ENCODE measurements at places on chromosomes 16 and 17.

GRCh38 chr16:64878940-64879339 lies 242.9 kb downstream of the CDH11 start:
- DNase-seq: no peak

DNA sequence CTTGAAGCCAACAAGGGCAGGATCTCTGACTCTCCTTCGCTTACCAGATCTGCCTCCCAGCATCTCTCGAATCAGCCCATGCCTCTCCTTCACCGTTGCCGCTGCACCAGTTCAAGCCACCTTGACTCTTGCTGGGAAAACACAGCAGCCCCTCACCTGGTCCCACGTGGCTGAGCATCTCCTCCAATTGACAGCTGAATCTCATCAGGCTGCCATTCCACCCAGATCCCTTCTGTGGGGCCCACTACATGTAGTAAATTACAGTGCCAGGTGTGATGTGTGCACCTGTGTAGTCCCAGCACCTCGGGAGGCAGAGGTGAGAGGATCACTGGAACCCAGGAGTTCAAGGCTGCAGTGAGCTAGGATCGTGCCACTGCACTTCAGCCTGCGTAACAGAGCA lies 37.8 kb upstream of the C16orf78 start:
- DNase-seq: no peak

DNA sequence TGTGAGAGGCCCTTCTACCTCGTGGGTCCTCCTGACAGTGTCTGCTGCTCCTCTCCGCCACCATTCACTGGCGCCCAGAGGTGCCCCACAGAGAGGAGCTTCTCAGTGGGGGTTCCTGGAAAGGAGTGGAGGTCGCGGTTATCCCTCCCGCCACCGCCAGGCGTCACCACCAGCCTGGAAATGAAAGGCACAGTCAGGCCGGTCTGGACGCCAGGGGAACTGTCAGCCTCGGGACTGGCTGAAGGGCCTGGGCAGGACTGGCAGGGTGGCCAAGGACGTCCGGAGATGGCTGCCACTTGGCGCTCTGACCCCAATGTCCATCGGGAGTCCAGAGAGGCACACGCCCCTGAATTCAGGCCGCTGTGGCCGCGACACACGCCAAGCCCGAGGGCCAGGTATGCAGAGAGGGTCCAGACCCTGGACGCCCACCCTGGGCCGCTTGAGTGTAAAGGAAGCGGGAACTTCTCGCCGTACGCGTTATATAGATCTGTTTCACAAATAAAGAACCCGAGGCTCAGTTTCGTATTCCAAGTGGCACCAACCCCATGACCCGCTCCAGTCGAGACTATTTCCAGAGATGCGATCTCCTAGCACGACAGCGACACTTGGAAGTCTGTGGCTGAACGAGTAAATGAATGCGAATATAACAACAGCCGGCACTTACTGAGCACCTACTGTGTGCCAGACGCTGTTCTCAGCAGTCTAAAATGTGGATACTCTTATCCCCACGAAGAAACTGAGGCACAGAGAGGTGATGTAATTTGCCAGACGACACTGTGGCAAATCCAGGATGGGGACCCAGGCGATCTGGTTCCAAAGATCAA lies 7.6 kb upstream of the NXPH3 start:
- no peak for DNase-seq

DNA sequence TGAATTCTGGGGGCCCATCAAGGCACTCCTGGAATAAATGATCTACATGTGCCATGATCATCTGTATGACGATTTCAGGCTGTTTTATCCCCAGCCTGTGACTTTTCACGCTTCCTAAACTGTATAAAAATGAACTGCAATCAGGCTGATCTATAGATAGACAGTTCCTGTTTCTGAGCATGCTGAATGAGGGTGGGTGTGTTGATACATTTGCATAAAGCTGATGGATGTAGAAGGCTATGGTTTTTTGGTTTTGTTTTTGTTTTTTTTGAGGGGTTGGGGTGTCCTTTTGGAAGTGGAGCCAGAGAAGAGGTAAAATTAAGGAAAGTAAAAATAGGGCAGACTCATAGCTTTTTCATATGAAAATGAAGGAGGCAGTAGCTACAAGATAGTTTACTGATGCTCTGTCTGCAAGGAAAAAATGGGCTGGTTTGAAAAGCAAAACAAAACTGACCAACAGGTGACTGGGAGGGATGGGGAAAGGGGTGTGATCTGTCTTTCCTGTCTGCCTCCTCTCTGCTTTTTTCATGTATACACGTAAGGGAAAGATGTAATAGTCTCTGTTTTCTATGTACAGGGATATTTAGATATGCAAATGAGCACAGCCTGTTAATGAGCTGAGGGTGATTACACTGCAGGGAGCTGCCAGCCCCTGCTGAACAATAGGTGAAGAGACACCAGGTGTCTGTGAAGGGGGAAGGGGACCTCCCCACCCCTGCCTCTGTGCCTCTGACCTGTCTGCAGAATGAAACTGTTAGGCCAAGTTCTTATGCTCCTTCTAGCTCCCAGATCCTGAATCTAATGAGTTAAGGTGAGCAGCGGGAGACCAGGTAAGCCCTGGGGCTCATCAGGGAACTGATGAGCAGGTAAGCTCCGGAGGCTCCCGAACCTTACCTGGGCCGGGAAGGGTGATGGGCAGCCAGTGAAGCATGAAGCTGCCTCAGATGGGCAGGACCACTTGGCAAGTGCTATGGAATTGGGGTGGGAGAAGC lies 46.6 kb upstream of the LYRM9 start:
- no peak for DNase-seq

GRCh38 chr17:50101346-50102163 lies 6.4 kb downstream of the PDK2 start:
- no peak for DNase-seq

GRCh38 chr16:67150833-67151396 lies at the start of gene B3GNT9:
TSS of gene B3GNT9 (minus strand) at chr16:67150998. CDS start at chr16:67150485, 513 bp downstream.
- DNase-seq: no peak

DNA sequence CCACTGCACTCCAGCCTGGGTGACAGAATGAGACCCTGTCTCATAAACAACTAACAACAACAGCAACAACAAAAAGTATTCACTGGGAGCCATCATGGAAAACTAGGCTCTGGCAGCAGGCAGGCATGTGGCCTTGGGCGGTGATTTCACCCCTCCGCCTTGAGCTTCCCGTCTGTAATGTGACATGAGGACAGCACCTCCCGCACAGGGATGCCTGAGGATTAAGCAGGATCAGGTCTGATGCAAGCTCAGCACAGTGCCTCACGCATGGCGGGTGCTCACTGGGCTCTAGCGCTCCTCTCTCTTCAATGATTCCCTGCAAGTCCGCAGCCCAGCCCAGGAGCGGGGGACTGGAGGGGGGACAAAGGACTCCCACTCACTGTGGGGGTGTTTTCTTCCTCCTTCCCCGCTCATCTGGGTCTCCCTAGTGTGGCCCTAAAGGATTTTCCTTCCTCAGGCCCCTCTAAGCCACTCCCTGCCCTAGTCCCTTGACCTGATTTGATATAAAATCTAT lies 2.8 kb downstream of the PLCD3 start:
- no peak for DNase-seq

DNA sequence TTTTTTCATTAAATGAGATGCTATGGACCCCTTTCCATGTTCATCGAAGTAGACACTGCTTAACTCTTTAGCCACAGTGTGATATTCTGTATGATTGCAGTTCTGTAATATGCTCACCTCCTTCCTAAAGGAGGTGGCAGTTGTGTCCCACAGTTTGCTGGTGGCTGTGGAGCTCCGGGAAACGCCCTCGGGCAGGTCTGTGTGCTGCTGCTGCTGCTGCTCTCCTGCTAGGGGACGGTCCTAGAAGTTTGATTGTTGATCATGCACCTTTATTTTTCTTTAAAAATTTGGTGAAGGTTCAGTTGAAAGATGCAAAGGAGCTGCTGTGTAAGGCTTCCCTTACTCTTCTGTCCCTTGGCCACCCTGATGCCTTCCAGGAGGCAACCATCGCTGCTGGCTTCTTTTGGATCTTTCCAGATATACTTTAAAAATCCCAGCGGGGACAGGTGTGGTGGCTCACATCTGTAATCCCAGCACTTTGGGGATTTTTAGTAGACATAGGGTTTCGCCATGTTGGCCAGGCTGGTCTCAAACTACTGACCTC lies 8.4 kb upstream of the CLEC18A start:
- no peak for DNase-seq

DNA sequence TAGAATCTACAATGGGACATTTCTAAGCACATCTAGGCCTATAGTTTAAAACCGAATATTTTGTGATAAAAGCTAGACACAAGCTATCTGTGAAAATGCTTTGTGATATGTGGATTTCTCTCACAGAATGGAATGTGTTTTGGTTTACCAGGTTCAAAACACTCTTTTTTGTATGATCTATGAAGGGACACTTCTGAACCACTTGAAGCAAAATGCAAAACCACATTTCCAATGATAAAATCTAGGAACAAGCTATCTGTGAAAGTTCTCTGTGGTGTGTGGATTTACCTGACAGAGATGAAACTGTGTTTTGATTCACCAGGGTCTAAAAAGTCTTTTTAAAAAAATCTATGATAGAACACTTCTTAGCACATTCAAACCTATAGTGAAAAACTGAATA lies 2192.4 kb downstream of the TP53TG3F start:
- no peak for DNase-seq

GRCh38 chr17:81241648-81242420 lies 2.7 kb downstream of the NDUFAF8 start:
- DNase-seq: no peak

DNA sequence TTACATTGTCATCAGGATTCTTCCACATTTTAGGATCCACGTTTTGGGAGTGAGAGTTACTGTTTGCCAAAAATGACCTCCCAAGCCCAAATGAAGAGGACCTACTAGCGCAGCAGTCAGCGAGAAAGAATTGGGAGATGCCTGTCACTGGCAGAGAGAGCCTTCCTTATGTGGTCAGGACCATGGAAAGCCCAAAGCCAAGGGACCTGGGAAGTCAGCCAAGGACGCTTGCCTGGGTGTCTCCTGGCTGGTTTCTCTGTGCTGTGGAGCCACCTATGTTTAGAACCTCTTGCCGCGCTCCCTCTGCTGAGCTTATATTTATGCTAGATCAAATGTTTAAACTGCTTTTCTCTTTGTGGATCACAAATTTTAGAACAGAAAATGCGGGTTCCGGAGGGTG lies 24.9 kb upstream of the RHBDL3 start:
- no peak for DNase-seq

DNA sequence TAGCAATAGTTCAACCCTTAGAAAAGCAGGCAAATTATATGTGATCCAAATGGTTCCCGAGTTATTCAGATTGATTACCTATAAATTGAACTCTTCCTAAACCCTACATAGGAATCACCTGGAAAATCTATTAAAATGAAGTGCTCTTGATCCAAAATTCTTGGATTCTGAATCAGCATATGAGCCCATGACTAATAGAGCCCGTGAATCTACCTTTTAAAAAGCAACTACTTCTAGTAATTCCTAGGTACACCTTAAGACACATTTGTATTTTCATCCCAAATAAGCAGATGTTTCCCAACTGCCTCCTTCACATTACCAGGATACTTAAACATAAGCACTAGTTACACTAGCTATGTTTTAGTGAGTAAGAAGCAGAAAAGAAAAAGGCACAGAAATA lies 1171.0 kb upstream of the GOT2 start:
- DNase-seq: no peak

DNA sequence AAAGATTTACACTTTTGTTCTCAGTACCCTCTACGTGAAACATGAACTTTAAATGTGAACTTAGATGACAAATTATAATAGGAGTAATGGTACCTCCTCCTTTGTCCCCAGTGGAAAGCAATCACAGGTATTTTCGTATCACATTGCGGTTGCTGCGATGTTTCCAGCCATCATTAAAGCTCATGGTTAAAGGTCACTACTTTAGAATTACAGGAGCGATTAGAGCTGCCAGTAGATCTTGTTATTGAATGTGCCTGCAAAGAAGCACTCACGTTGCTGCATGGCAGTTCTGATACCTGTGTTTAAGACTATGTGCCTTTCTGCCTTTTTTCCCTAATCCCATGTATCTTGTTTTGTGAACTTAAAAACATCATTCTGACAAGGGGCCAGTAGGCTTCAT lies 301.0 kb downstream of the CPPED1 start:
- no peak for DNase-seq

- no peak for DNase-seq
Observed at GRCh38 chr17:68790492-68790891, 164.7 kb downstream of the ABCA8 start.

DNA sequence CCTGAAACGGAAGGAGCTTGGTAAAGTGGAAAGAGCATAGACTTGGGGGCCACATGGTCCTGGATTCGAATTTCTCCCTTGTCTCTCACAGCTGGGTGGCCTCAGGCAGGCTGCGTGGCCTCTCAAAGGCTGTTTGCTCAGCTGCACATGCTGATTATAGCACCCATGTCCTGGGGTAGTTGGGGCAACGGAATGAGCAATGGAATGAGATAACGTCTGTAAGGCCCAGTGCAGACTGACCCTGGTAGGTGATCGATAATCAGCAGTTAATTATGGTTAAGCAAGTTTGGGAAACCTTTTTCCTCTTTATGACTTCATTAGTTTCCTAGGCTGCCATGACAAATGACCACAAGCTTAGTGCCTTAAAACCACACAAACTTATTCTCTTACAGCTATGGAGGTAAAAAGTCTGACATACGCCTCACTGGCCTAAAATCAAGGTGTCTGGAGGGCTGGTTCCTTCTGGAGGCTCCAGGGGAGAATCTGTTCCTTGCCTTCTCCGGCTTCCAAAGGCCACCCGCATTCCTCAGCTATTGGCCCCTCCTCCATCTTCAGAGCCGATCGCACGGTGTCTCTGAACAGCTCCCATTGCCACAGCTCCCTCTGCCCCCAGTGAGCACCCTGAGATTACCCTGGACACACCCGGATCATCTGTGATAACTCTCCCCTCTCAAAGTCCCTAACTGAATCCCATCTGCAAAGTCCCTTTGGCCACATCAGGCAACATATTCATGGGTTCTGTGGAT lies 294.9 kb upstream of the FOXF1 start:
- DNase-seq: no peak

DNA sequence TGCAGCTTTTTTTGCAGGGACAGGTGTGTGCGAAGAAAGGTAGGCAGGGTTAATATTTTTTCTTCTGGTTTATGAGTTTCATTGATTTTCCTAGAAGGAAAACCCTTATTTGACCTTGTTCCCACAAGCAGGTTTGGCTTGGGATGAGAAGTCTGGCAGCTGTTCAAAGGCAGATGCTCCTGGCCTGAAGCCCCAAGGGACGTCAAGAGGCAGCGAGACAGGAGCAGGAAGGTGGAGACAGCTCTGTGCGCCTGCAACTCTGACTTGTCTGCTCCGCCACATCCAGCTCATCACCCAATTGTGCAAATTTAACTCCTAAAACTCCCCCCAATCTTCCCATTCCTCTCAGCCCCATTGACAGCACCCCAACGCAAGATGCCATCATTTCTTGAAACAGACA lies 136.8 kb upstream of the XYLT1 start:
- no peak for DNase-seq

All from left renal pelvis (tissue), 4 donors.